Kasumi-1 (cell line): ENCODE measurements at places on chromosomes 2 and 18.

DNA sequence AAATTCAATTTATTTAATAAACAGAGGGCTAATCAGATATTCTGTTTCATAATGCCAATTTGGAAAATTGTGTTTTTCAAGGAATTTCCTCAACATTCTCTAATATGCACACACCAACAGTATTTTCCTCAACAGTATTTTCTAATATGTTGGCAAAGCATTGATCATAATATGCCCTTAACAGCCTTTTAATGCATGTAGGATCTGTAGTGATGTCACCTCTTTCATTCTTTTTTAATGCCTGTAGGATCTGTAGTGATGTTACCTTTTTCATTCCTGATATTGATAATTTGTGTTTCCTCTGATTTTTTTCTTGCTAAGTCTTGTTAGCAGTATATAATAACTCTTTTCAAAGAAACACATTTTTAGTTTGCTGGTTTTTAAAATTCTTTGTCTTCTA is 15.9 kb downstream of the VWA3B start:
- no peak for DNase-seq

DNA sequence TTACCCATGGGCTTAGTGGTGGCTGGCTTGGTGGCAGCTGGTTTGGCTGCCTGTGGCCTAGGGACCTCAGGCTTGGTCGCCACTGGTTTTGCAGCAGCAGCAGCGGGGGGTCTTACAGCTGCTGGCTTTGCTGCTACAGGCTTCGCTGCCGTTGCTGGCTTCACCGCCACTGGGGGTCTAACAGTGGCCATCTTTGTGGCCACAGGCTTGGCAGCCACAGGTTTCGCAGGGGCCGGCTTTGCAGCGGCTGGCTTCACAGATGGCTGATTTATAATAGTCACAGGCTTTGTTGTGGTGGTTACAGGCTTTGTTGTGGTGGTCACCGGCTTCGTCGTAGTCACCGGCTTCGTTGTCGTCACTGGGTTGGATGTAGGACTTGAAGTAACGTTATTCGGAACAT is 77.8 kb downstream of the COL6A3 start:
- no peak for DNase-seq

DNA sequence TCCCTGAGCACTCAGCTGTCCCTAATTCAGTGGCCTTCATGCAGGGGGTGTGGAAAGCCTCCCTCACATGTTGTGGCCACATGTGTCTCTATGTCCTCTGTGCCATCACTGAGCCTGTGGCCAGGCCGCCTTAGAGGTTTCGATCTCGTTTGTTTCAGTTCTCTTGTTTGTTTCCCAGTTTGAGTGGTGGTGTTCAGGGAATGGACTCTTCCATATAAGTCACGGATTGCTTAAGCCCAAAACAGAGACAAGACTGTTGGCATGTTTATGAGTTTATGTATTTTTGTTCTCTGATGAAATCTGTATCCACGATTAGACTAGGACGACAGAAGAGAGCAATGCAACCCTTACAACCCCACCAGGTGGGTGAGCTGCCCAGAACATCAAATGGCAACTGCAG is 134.5 kb downstream of the CCBE1 start:
- DNase-seq: no peak

DNA sequence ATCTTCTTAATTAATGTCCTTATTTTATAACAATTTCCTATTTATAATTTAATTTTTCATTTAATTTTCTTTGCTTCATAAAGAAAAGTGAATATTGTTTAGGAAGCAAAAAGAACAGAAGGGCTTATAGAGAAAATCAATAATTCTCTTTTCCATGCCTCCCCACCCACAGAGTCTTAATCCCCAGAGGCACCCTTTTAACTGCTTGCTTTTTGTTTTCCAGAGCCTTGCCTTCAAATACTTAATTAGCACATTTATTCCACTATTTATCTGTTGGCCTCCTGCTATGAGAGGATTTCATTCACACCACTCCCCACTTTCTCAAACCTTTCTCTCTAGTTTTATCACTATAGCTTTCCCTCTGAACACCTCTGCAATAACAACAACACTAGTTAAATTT is 373.6 kb downstream of the MBD2 start:
- no peak for DNase-seq

DNA sequence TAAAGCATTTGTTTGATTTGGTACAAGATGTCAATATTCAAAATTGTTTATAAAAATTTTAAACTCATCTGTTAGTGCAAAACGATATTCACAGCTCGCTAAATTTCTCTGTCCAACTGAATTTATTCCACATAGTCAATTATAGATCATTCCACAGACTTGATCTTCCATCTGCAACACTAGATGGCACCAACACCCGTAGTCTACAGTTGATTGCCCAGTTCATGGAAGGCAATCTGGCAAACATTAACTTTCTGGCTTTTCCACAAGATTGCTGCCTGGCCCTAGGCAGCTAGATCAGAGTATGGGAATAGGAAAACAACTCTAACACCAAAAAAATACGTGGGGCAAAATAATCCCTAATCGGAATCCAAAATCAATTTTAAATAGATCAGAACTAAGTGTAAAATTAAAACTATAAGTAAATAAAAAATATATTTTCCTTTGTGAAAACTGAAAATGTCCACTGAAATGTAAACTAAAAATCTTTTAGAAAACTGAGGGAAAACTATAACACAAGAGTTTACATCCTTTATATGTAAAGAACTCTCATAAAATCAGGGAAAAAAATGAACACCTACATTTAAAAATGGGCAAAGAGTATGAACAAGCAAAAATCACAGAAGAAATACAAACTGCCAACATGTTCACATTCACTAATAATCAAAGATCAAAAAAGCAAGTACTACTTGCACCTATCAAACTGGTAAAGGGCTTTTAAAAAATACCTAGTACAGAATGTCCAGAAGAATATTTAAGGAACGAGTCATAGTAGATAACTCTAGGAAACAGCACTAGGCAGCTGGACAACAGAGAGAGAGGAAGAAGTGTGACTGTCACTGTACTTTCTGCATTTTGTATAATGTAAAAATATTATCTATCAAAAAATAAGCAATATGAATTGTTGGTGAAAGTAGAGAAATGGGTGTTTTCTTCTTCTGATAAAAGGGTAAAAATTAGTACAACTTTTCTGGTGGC is 35.0 kb downstream of the RTN4 start:
- DNase-seq: peak; percentile 46

DNA sequence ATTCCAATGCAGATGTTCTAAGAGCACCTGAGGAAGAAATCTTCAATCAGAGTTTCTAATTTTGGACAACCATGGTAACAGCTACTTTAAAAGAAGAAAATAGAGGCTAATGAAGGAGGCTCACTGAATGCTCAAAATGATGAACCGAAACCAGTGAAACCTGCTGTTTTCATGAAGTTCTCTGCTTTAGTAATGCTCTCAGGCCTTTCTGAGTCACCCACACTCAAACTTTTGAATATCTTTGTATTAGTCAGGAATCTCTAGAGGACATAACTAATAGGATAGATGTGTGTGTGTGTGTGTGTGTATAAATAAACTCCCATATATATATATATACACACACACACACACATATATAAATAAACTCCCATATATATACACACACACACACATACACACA is 76.9 kb upstream of the RIT2 start:
- no peak for DNase-seq

- no peak for DNase-seq
These were observed 69.8 kb upstream of the DTNA start for GRCh38 chr18:34640276-34640675.

GRCh38 chr2:122191331-122191730 is 435.9 kb downstream of the TSN start:
- peak; percentile 51 for DNase-seq

GRCh38 chr2:8609357-8609811 is 72.5 kb upstream of the ID2 start:
- no peak for DNase-seq

DNA sequence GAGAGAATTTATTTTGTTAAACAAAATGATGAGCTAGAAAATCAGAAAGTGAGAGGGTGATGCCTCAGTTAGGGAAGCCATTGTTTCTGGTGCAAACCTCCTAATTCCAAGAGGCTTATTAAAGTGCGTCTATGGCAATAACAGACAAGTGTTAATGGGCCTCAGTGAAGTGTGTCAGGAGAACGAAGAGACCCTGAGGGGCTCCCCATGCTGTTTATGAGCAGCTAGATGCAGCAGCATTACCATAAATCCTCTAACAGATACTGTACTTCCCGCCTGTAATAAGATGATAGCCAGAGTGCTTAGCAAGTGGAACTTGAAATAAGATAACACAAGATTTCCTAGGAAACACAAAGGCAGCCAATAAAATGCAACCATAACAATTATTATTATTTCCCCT is 157.4 kb downstream of the MYT1L start:
- no peak for DNase-seq

DNA sequence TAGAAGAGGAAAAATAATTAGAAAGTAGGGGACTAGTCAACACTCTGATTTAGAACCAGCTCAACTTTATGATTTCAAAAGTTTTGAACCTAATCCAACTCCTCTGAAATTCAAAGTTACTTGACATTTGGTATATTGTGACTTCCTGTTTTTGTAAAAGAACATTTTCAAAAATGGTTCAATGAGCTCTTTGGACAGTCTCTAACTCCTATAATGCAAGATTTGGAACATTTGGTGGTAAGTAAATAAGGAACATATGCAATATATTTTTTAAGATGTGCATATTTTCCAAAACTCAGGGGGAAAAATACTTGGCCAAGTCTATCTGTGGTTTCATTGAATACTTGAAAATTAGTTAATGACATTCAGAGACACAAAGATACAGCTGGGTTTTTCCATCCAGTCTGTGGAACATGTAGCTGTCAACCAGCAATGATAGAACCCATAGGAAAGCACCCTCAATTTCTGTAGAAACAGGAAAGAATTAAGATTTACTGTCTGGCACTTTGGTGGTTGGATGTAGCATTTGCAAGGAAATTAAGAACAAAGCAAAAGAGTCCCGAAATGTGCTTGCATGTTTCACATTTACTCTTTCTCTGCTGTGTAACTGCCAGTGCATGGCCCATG is 17.0 kb upstream of the ANKRD44 start:
- peak; percentile 46 for DNase-seq

- no peak for DNase-seq
These were observed 54.6 kb downstream of the IL1R2 start for GRCh38 chr2:102046135-102046986.

GRCh38 chr2:159712143-159712928 is at the start of gene MARCHF7:
MARCHF7 (plus strand) TSS chr2:159712506; CDS start chr2:159729023, 16,517 bp downstream.
- peak; percentile 98 for DNase-seq

DNA sequence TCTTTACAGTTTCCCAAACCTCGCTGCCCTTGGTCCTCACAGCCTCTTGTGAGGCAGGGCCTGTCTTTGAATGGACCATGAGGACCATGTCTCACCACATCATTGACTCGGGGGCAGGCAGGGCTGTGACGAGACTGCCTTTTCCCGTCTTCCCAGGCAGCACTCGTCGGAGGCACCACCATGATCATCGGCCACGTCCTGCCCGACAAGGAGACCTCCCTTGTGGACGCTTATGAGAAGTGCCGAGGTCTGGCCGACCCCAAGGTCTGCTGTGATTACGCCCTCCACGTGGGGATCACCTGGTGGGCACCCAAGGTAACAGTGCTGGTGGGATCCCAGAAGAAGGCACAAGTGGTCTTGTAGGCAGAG is 45.7 kb upstream of the MAPRE3 start:
- no peak for DNase-seq

DNA sequence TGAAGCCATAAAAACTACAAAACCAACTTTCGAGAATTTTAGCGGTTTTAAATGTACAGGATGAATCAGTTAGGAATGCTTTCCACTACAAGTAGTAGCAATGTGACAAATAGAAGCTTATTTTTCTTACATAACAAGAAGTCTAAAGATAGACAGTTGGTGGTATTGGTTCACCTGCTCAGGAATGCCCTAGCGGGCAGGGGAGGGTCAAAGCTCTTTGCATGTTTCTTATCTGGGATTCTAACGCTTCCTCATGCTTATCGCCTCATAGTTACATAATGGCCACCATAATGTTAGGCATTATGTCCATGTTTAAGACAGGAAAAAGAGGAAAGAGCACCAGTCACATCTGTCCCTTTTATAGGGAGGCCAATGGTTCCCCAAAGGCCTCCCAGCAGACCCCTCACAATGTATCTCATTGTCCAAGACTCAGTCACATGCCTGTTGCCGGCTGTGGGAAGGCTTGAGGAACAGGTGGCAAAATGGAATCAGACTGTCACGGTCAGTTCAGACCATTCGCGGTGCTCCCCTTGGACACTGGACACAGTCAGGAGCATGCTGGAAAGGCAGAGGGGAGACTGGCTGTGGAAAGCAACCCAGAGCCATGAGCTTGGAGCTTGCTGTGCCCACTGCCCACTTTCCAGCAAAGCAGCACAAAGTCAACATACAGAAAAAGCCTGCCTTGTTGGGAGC is 69.4 kb upstream of the ODC1 start:
- no peak for DNase-seq

DNA sequence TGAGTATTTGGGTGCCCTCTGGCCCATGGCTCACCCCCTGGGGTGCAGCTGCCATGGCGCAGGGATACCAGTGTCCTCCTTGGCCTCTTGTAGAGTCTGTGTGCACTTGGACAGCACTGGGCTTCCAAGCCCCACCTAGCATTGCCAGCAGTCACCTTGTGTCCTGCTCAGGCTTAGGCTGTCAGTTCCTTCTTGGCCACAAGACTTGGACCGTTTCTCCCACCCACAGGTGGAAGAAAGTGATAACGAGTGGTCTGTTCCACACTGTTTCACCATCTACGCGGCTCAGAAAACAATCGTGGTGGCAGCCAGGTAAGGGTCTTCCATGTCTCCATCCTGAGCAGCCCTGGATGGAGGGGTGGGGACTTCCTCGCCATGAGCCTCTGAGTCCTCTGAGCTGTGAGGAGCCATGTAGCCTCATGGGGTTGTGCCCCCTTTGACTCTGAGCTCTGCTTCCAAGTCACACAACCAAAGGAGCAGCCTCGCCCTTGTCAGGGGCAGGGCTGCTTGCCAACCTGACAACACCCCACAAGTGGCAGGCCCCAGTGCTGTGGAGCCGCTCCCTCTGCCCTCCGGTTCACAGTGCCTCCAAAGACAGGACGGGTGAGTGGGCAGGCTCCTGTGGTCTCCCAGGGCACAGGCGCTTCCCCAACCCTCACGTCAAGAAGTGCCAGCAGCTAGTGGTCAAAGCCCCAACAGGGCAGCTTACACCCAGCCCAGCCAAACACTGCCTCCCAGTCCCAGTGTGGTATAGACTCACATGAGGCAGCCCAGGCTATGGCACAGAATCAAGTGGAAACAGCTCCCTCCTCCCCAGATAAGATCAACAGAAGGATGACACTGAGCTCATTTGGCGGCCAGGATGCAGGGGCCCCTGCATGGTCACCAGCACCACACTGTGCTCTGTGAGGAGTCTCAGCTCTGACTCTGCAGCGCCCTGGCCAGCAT is 18.4 kb downstream of the STK25 start:
- DNase-seq: no peak
